Fibroblast of mammary gland (primary cell): ENCODE measurements at places on chromosomes 6 and 20.

DNA sequence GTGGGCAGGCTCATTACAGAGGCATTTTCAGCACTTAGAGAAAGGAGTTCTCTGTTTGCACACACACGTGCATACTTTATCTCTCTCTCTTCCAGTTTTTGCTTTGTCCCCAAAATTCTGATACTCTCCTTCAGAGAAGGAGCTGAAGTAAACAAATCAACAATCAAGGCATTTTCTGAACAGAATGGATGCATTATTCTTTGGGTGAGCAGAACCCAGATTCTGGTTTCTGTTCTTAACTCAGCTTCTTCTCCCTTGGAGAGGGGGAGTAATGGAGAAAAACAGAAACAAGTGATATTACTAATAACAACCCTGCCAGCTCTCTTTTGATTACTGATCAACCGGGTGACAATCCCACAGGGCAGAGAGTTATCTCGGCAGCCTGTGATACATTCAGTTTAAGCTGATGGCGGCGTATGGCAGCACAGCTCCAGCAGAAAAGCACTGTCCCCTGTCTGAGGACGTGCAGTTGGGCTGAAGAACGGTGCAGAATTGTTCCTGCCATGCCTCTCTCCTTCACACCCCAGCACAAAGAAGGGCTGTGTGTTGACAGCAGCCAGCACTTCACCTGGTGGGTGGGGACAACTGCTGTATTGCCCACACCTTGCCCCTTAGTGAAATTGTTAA lies 47.3 kb upstream of the SASH1 start:
- DNase-seq, result no peak

DNA sequence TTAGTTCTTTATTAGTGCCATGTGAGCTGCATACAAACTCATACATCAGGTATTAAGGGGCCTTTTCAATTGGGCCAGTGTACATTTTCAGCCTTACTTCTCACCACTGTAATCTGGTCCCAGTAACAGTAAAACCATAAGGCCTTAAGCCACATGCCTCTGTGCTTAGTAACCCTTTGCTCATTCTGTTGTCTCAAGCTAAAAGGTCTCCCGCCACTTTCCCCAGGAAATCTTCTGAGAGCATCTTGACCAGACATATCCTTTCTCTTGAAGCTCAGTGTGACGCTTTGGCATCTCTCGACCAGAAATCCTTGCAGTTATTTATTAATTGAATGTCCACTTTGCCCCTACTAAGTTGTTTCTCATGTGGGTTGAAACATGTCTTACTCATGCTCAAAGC lies 68.0 kb downstream of the CYP39A1 start:
- DNase-seq, result peak; percentile 31

GRCh38 chr6:83198486-83199172 lies 5.5 kb downstream of the RWDD2A start:
- no peak for DNase-seq

DNA sequence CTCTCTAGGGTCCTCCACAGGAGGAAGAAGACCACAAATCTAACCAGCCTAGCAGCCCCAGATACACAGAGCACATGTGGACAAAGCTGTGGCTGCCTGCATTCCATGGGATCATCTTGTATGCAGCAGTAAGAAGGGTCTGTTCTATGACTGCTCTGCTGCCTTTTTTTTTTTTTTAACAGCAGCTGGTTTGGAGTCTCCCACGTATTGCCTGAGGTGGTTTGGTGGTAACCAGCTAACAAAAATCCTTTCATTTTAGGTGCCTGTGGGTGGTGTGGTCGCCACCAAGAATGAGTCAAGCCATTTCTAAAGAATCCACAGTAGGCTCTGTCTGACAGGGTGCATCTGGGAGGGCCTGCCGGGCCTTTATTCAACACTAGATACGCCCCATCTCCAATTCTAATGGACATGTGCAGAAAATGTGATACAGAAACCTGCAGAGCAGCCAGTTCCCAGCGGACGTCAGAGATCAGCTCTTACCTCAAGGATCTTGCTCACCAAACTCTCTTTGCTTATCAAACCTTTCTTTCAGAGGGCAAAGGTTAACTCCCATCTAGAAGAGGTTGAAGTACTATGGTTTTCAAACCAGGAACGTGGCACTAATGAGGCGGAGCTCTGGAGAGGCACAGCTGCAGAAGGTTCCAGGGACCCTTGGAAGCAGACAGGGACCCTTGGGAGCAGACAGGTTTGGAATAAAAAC lies 32.0 kb downstream of the GNAS-AS1 start:
- DNase-seq, result no peak

DNA sequence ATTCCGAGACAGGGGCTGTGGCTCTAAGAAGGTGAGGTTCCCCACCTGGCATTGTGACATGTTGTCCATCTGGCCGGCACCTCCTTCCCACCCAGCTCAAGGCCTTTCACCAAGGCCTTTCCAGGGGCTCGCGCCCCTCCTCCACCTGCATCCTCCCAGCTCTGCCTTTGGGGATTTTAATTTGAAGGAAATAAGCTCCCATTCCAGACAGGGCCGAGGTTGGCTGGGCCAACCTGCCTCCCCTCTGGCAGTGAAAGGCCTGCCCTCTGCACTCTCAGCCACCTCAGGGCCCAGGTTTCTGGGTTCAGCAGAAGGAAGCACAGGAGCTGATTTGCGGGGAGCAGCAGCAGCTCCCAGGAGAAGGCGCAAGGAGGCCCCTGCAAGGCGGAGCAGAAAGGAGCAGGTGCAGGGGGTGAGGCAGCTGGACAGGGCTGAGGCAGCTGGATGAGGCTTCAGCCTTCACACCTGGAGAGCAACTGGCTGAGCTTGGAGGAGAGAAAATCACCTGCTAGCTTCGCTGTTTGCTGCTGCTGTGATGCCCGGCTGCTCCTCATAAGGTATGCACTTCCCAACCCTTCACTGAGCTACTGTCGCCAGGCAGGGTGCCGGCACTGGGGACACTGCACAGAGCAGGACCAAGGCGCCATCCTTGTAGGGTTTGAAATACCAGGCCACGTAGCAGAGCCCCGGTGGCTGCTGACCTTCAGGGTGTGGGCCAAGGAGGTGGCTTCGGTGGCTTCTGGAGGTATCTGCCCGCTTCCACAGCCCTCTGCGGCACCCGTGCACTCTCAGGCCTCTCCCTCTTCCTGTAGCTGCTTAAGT lies 147.0 kb downstream of the SYNDIG1 start:
- no peak for DNase-seq

DNA sequence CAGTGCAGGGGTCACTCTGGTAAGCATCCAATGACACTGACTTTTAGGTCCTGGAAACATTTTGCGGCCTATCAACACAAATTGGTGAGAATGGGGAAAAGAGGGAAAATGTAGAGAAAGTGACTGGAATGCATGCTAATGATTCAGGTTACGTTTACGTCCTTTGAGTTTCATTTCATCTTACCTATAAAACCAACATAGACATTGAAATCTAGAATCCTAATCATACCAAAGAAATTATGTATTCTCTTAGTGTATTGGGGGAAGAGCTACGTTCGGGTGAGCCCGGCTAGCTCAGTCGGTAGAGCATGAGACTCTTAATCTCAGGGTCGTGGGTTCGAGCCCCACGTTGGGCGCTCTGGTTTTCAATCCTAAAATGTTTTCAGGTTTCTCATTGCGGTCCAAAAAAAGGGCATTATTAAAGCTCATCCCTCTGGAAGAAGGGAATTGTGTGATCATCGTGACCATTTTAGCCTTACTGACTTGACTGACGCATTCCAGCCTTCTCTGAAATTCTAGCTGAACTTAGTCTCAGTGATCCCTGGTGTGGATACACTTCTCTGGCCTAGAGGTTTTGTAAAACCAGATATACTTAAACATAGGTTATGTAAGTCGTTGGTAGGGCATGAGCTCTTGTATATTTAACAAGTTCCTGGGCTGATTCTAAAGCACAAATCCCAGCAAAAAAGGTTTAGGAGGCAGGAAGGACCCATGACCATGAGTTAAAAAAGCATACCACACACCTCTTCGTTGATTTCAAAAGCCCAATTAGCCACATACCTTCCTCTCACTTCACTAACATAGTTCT lies 18.3 kb downstream of the HMGN4 start:
- DNase-seq, result peak; percentile 96

- no peak for DNase-seq
These were observed 180.5 kb upstream of the PMEPA1 start for GRCh38 chr20:57890202-57890800.

- DNase-seq, result no peak
These were observed 55.0 kb downstream of the TRERF1 start for GRCh38 chr6:42396720-42397119.

DNA sequence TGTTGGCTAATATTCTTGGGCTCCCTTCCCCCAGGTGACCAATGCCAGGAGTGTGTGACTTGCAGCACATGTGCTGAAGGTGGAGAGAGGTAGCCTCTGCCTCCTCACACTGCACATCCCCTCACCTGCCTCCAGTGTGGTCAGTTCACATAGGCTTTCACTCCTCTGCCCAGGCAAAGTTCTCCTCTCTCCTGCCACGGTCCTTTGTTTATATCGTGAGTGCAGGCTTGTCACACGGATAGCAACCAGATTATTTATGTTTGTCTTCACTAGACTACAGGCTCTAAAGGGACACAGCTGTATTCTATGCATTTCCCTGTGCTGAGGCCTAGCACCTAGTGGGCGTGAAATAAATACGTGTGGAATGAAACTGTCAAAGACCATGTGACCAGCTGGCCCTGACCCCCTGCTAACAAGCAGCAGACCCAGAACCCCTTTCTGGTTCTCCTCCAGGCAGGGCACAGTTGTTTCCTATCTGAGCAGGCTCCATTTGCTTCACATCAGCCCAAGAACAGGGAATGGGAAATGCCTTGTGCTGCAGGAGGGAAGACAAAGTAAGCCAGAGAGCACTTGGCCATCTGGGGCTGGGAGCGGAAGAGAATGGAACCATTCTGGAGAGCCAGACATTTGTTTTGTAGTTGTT lies 42.3 kb downstream of the UNC5CL start:
- no peak for DNase-seq

DNA sequence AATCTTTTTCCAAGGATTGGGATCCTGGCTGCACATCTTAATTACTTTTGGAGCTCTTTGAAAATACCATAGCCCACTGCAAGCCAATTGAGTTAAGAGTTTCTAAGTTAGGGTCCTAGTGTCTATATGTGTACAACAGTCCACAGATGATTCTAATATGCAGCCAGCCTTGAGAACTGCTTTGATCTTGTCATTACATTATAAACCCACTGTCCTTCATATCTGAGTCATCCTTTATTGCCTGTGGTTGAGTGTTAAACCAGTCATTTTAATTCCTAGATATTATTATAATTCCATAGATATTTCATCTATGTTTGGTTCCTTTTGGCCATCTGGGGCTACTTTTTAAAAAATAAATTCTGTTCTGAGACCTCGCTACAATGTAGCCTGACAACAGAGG lies 24.1 kb downstream of the MCM8 start:
- DNase-seq, result peak; percentile 14

DNA sequence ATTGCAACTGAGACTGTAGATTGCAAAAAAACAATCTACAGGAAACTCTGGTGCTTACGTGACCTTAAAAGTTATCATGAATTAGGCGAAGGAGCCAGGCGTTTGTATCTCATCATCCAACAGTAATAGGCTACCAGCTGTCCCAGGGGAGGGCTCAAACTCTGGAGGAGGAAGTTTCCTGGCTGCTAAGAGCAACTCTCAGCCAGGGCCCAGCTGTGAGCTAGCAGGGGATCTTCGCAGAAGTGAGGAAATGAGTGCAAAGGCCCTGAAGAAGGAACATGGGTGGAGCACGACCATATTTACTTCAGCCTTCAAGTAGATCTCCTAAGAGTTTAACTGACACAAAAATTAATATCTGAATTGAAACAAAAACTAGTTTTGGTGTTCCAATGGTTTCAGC lies 686.9 kb upstream of the MAP3K7 start:
- DNase-seq, result no peak

- DNase-seq, result no peak
These were observed 25.1 kb downstream of the RGS17 start for GRCh38 chr6:153106021-153106420.

DNA sequence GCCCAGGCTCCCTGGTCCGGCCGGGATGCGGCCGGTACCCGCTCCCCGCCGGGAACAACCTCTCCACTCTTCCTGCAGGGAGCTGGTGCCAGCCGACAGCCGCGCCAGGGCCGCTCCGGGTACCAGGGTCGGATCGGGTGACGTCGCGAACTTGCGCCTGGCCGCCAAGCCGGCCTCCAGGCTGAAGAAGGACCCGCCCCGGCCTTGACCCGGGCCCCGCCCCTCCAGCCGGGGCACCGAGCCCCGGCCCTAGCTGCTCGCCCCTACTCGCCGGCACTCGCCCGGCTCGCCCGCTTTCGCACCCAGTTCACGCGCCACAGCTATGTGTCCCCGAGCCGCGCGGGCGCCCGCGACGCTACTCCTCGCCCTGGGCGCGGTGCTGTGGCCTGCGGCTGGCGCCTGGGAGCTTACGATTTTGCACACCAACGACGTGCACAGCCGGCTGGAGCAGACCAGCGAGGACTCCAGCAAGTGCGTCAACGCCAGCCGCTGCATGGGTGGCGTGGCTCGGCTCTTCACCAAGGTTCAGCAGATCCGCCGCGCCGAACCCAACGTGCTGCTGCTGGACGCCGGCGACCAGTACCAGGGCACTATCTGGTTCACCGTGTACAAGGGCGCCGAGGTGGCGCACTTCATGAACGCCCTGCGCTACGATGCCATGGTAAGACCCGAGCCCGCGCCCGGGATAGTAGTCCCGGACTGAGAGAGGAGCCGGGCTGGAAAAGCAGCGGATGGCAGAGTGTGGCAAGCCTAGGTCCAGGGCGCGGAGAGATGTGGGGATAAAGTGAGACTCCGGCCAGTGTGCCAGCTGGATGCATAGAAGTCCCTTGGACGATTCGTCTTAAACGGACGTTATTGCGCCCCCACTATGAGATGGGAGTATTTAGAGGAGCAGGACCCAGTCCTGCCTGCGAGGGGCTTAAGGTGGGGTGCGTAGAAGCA lies at the start of gene NT5E:
NT5E (plus strand) TSS at position 266 of the 942 bp plus-strand sequence; CDS start at position 323, 57 bp downstream.
- DNase-seq, result peak; percentile 75

GRCh38 chr6:149925974-149926777 lies 3.3 kb upstream of the RAET1G start:
- DNase-seq, result peak; percentile 74

DNA sequence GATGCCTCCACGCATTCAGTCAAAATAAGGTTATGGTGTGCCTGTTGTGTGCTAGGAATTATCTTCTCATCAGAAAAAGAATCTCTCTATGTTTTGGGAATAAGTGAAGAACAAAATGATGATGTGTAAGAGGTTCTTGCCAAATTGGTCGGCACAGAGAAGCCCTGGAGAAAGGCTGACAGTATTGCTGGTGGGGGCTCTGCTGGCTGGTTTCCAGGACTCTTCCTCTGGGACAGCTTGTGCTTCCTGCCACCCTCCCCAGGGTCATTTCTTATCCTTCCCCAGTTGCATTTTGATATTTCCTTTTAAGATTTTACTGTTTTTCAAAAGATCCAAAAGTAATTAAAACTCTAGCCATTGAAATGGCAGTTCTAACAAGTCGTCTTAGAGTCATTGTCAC lies 22.1 kb downstream of the CST4 start:
- DNase-seq, result no peak

DNA sequence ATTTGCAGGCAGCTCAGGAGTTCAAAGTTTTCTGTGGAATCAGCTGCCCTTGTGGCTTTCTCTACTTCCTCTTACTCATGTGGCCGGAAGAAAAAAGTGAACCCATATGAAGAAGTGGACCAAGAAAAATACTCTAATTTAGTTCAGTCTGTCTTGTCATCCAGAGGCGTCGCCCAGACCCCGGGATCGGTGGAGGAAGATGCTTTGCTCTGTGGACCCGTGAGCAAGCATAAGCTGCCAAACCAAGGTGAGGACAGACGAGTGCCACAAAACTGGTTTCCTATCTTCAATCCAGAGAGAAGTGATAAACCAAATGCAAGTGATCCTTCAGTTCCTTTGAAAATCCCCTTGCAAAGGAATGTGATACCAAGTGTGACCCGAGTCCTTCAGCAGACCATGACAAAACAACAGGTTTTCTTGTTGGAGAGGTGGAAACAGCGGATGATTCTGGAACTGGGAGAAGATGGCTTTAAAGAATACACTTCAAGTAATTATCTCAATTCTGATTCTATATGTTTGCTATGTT lies 1.1 kb downstream of the MGME1 start:
- DNase-seq, result peak; percentile 76
